ENCODE measurements at places on chromosomes 12 and 14.

DNA sequence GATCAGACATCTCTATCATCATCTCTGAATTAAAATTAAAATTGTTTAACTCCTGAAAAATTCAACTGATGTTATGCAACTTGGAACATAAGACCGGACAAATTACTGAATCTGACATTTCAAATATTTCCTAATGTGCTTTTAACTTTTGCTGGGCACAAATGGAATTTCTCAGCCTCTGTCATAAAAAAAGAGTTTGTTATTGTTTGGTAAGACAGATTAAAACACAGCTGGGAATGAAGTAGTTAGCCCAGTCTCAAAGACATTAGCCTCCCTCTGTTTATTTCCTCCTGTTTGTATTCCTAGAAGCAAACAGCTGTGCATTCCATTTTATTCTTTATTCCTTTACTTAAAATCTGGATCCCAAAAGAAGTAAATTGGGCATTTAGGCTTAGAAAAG is 29.4 kb downstream of the PLEKHA5 start:
- no peak for DNase-seq

- no peak for DNase-seq
Measured at GRCh38 chr12:106086696-106087095, 52.1 kb downstream of the NUAK1 start.

GRCh38 chr14:93734086-93734822 is 54.0 kb downstream of the PRIMA1 start:
- no peak for DNase-seq

DNA sequence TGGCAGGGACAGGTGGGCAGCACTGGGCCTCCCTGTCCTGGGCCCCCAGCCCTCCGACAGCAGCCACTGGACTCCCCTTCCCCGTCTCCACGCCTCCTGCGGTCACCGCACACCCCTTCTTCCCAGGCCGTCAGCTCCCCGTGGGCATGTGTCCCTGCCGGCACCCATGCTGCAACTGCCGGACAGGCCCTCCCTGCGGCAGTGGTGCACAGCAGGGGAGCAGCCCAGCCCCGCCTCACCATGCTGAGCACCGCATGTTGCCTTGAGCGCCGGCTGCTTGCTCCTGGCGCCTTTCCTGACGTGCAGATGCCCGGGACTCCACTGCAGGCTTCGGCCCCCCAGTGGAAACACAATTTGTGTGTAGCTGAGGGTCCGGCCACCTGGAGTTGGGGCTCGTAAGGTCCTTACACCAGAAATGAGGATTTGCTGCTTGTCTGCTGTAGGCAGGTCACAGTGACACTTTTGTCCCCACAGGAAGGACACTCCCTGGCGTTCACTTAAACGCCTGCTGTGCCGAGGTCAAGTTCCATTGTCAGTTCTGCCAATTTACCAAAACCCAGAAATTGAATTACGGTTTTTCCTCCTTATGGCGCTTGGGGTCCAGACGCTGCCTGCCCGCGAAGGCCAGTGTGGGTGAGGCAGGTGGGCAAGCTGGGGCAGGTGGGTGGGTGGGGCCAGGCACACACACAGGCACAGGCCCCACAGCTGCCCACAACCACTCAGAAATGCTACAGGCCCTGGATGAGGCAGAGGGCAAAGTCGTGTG is 28.2 kb upstream of the MMP17 start:
- DNase-seq, result no peak

- DNase-seq, result peak; percentile 5
Measured at GRCh38 chr12:122309564-122310121, 43.3 kb upstream of the VPS33A start.

- no peak for DNase-seq
Measured at GRCh38 chr12:76871082-76871481, 7.7 kb downstream of the CSRP2 start.

GRCh38 chr12:8996682-8997405 is 7.5 kb downstream of the KLRG1 start:
- DNase-seq, result no peak

DNA sequence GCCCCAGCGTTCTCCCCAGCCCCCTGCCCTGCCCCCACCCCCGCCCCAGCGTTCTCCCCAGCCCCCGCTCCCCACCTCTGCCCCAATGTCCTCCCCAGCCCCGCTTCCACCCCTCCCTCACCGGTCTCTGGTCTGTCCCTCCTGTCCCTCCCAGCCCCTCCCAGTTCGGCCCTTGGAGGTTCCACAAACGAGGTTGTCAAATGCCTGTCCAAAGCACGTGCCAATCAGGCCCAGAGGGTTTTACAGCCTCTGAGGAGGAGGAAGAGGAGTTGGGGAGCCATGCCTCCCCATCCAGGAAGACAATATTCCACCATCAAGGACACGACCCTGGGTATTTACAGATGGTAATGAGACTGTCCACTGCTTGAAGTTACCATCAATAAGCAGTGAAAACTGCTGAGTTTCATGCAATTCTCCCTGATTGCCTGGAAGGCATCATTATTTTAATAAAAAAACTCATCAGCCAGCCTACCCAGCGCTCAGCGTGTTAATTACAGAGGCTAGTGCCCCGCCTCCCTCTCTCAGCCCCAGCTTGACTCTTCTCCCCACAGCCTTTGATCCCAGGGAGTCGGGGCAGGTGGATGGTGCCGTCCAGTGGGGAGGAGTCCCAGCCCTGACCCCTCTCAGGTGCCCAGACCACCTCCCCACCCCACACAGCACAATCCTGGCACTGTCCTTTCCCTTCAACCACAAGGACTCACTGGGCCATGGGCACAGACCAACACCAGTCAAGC is 30.6 kb upstream of the C14orf180 start:
- peak; percentile 6 for DNase-seq

DNA sequence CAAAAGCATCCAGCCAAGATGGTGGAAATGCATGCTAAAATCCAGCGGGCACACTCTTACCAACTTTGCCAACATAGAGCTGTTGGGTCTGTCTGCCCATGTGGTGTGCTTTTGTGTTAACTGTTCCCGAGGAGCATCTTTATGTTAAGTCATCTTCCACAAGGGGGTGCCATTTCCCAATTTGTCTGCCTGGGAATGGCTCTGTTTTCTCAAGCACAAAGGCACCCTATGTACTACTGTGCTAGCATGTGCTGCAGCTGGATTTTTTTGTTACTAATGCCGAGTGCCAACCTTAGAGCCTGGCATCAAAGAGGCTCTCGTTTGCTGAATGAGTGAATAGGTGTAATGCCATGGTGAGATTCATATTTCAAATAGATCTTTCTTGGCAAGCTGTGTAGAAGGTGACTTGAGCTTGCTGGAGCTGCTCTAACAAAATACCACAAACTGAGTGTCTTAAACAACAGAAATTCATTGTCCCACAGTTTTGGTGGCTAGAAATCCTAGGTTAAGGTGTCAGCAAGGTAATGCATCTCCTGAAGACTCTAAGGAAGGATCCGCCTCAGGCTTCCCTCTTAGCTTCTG is 74.3 kb downstream of the TRHDE start:
- DNase-seq, result peak; percentile 83

- DNase-seq, result no peak
Measured at GRCh38 chr12:6211421-6211869, 11.2 kb downstream of the CD9 start.

GRCh38 chr12:77339610-77340009 is 274.2 kb upstream of the E2F7 start:
- no peak for DNase-seq

DNA sequence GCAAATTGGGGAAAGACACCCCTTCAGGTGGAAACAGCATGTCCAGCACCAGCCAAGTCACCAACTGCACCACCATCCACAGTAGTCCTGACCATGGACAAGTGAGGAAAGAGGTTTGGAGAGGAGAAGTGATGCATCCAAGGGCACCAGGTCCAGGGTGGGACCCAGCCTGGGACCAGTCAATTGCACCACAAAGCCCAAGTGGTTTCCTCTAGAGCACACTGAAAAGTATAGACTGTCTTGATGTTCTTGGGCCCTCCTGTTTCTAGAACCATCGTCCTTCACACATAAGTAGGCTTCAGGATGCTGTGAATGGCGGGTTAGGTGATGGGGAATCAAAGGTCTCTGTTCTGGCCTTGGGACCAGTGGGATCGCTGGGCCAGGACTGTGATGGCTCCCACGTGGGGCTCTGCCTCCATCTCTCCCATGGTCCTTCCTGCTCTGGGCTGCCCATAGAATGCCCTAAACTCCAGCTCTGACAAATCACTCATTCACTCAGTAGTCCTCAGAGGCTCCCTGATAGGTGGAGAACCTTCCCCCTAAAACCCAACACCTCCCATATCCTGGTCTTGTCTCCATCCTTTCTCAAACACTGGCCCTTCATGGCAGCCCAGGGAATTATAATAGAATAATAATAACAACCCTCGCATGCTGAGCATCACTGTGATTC is 9.2 kb downstream of the KRT79 start:
- DNase-seq, result no peak

DNA sequence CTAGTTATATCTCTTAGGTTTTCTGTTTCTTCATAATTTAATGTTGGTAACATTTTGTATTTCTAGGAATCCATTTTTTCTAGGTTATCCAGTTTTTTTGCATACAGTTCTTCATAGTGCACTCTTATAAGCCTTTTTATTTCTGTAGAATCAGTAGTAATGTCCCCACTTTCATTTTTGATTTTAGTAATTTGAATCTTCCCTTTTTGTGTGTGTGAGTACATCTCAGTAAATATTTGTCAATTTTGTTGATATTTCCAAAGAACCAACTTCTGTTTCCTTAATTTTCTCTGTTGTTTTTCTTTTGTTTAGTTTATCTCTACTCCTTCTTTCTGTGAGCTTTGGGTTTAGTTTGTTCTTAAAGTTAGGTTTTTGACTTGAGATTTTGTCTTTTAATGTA is 507.3 kb upstream of the RGS6 start:
- DNase-seq, result no peak

DNA sequence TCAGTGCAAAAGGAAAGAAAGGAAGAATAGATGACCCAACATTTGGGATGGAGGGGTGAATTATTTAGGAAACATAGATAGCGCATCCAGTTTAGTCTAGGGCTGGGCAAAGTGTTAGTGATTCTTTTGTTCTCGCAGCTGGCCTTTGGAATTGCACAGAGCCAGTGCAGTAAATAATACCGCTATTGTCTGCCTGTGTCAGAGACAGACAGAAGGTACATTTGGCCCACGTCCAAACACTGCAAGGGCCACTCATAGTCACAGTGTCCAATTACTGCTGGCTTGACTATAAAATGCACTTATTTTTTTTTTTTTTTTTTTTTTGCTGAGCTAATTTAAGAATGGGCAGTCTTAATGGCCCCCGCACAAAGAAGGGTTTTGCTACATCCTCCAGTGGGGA is 638.6 kb downstream of the BCL11B start:
- DNase-seq, result peak; percentile 51

DNA sequence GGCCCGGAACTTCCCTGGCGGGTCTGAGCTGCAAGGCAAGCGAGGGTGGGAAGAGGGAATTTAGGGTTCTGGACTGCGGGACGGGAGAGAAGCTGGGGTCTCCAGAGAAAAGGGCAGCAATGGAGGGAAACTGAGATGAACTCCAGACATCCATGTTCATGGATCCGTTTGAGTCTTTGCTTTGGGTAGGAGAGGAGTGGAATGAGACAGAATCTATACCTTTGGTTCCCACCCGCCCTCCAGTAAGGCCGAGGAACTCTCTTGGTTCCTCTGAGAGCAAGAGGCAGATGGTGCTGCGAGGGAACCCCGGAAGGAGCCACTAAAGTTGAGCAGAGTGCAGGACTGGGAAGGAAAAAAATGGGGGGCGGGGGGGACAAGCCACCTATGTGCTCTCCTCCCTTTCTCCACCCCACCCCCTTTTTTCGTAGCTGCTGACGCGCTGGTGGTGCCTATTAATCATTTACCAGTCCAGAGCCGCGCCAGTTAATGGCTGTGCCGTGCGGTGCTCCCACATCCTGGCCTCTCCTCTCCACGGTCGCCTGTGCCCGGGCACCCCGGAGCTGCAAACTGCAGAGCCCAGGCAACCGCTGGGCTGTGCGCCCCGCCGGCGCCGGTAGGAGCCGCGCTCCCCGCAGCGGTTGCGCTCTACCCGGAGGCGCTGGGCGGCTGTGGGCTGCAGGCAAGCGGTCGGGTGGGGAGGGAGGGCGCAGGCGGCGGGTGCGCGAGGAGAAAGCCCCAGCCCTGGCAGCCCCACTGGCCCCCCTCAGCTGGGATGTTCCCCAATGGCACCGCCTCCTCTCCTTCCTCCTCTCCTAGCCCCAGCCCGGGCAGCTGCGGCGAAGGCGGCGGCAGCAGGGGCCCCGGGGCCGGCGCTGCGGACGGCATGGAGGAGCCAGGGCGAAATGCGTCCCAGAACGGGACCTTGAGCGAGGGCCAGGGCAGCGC is 1.2 kb downstream of the SSTR1 start:
- DNase-seq, result peak; percentile 80

- no peak for DNase-seq
Measured at GRCh38 chr12:95202691-95203486, 14.4 kb downstream of the FGD6 start.

DNA sequence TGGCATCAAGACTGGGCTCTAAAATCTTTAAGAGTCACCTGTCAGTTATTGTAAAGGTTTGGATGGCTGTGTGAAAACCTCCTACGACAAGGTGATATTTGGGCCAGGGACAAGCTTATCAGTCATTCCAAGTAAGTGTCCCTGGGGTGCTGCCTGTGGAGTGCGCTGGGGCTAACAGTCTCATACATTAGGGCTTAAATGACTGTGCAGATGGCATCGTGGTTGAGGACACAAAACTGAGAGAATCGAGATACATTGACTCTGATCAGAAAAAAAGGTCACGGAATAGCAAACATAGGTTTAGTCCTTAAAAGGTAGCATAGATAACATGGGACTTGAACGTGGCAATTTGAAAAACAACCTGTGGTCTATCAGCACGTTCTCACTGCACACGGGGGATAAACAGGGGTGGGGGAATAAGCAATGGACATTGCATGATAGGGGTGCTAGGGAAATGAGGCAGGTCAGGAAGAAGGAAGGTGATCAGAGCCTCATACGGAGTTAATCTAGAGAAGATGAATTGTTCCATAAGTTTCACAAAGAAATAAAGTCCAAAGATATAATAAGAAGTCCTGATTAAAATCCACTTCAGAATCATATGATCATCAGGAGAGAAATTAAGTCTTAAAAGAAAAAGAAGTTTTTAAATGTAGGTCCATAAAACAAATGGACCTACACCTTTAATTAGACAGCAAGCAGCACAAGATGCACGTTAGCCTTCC is 100.3 kb downstream of the DAD1 start:
- no peak for DNase-seq

GRCh38 chr12:44127966-44128710 is 292.3 kb downstream of the TMEM117 start:
- DNase-seq, result peak; percentile 34

- no peak for DNase-seq
Measured at GRCh38 chr12:3987571-3987970, 114.4 kb upstream of the PARP11 start.

GRCh38 chr14:101879529-101880336 is 84.6 kb upstream of the DYNC1H1 start:
- DNase-seq, result no peak

DNA sequence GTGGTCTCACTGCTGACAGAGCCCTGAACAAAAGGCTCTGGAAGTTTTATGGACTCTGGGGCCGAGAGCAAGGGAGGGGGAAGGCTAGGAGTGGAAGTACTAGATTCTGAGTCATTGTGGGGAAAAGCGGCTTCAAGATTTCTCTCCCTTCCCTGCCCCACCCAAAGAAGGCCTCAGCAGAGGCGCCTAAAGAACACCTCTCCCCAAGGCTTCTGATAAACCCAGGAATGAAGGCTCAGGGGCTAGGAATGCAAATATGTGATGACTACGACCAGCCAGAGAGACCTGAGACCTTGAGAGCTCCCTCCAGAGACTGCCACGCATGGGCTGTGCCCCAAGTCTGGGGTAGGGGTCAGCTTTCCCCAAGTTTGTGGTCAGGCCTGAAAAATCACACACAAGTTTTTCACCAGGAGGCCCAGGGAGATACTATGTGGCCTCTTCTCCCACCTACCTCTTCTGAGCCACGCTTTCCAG is 130.7 kb upstream of the HIF1A start:
- DNase-seq, result no peak

- DNase-seq, result no peak
Measured at GRCh38 chr14:22794551-22794951, 20.7 kb downstream of the SLC7A7 start.
